Chondrocyte (in vitro differentiated cells): ENCODE measurements at places on chromosomes 5 and 9.

DNA sequence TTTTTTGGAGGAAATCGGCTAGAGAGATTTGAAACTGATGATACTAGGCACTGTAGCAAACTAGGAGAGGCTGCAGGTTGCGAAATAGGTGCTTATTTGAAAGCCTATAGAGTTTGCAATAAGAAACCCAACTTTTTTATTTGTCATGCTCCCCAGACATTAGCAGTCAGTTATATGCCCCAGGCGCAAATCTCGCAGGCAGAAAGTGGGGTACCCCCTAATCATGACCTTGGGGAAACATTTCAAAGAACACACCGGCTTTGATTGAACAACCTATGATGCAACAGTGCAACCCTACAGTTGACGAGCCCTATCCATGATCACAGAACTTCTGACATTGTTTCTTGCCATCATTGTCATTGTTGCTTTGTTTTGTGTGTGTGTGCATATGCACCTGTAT, 510.5 kb downstream of the RAB3C start:
- no peak for DNase-seq

- no peak for DNase-seq
Observed at GRCh38 chr9:80968611-80969010, 720.7 kb downstream of the TLE1 start.

DNA sequence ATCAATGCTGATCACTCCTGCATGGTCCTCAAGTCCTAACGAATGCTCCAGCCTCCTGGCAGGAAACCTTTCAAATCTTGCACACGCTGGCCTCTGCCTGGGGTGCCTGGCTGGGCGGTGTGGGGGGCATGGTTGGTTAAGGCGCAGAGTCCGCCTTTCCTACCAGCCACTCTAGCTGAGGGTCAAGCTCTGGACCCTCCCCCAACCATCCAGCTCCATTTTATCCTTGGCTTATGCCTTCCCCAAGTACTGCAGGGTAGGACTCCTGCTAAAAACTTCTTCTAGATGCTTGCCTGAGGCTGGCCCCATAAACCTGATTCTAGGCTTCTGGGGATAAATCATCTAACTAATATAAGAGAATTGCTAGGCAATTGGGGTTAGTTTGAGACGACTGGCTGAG, 808 bp upstream of the MVB12B start:
- DNase-seq = no peak

DNA sequence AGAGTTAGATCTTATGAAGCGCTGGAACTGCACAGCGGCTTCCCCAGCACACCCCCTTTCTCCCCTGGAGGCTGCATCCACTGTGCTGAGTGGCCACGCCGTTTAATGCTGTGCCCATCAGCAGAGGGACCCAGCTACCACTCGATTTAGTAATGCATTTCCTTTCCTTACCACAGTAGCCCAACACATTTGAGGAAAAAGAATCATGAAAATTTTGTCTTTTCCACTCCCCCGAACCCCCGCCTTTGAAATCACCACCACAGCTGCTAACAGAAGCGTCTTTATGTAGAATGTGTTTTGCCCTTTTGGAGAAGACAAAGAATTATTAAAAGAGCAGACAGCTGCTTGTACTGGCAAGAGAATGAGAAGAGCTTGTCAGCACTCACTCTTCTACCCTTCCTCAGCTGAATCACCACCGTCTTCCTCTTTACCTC, 73.2 kb downstream of the ACER2 start:
- DNase-seq = no peak

DNA sequence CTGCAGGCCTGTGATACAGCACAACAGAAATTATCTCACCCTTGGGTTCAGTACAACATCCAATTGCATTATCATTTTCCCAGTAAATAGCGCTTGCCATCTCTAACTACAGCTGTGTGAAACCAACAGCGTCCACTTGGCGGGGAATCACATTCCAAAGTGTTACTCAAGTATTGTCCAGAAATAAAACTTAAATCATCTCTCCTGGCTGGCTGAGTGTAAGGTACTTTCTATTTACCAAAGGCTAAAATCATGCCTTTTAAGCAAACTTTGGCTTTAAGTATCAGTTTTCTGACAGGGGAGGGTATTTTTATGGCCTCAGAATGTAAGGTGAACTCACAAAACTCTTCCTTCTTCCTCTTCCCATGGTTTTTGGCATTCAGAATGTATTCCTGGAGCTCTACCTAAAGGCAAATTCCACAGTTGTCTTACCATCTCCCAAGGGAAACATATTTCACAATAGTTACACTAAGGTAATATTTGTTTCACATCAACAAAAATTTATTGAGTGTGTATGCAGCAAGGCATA, 205.6 kb upstream of the MPDZ start:
- DNase-seq = no peak

- no peak for DNase-seq
Observed at GRCh38 chr5:80299601-80300000, 20.2 kb upstream of the SPZ1 start.

DNA sequence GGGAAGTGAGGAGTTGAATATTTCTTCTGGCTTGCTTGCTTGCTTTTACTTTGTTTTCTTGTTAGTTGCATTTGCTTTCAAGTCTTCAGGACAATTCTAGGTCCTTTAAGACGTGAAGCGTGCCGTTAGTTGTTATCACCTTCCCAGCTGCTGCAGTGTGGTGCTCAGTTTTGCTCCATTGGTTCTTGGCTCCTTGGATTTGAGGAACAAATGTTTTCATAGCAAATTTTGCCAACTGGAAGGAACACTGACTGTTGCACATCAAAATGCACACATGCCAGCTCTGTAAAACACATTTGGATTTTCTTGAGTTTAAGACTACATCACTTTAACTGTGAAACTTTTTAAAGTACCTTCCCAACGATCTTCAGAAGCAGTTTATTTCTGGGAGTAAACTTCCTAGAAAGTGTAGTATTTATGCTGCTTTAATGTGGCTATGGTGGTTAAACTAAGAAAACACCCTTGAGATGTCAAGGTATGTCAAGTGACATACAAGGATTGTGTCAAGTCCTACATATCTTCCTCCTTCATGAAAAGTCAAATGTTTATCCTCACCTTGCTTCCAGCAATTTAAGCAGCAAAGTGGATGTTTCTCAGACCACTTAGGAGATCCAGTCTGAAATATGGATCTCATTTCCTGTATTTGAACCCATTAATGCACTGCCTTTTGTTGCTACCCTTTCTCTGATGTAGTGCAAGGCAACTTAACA, 24.9 kb downstream of the MOCS2 start:
- DNase-seq = no peak

GRCh38 chr5:103037673-103038455, 82.1 kb downstream of the GIN1 start:
- no peak for DNase-seq

DNA sequence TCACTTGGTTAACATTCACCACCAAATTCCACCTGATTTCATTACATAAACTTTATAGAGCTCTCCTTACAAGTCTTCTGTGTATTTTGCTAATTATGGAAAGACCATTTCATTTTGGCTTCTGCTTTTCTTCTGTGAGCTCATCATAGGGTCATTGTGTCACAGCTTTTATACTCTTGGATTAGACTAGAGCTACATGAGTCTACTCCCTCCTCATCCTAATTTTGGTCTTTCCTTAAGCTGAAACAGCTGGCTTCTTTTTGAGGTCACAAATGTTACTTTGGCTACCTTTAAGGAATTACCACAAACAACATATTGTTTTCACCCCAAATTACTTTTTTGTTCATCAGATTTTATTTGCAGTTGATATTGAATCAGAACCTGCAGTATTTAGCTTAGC, 103.0 kb downstream of the NPR3 start:
- DNase-seq = no peak

DNA sequence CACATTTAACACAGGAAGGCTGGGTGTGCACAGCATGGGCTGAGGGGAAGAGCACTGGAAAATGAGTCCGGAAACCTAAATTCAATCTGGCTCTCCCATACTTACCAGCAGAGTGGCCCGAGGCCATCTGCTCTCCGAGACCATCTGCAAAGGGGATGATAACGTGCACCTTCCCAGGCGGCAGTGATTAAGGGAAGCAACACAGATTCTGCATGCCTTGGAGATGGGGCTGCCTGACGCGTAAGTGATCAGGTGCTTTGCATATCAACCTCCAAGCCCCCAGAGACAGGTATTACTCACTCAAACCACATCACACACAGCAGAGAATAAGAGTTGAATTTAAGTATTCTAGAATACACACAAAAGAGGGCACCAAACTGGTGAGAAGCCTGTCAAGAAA, 9.1 kb downstream of the EPB41L4B start:
- no peak for DNase-seq

DNA sequence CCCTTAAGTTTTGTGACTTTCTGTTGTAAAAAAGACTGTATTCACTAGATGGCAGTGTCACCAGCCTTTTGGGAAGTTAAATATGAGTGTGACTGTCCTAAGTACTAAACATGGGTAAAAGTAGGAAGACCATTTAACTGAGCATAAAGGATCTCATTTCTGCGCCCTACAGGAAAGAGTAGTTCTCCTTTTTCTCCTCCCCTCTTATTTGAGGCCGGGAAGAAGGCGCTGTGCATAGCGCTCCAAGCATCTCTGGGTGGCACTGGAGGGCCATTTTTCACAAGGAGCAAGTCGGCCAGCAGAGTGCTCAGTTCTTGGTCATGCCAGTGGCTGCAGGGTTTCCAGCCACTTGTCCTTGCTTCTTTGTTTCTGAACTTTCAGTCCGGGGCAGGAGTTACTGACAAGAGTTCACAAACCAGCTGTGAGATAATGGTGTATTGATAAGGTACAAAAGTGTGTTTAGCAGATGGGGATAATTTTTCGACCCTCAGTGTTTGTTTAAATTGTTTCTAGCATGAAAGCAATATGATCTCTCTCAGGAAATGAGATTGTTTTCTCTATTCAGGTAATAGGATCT, 227.6 kb upstream of the DMRT1 start:
- DNase-seq = no peak

DNA sequence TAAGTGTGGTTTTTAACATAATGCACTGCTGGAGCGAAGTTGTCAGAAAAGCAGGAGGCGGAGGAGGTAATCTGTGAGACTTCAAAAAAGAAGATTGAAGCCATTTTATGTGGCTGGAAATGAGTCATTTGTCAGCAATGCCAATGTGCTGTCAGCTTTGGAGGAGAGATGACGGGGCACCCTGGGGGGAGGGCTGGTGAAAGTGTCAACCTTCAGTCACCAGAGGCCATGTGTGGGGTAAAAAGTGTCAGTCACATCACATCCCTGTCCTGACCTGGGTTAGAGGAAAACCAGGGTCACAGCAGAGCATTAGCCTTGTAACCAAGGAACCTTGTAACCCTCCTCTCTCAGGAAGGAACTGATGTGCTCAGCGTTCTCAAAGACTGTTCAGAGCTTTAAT, 59.1 kb downstream of the TLR4 start:
- DNase-seq = no peak
